ENCODE measurements at places on chromosomes 3 and 15. TPM values are rescaled to one million over a fixed set of nuclear protein-coding genes. Genes with fewer than 3 reads are reported as not detected.

SLC9C1 gene
- not detected for total RNA-seq

KCNAB1 gene
- 3.9 TPM for total RNA-seq

CLRN1 gene
- total RNA-seq = not detected

IMPG2 gene
- 0.25 TPM for total RNA-seq

CMTM6 gene
- total RNA-seq = 28.0 TPM

CKMT1B gene
- 29.7 TPM for total RNA-seq

ADGRG7 gene
- not detected for total RNA-seq

GMNC gene
- total RNA-seq = 0.25 TPM

IL16 gene
- 19.9 TPM for total RNA-seq

SLC12A8 gene
- 6.1 TPM for total RNA-seq

TAMM41 gene
- 27.5 TPM for total RNA-seq

GOLGA8G gene
- not detected for total RNA-seq

CCDC191 gene
- 8.6 TPM for total RNA-seq

ACTRT3 gene
- 1.7 TPM for total RNA-seq

AADACL2 gene
- 0.49 TPM for total RNA-seq

P2RY12 gene
- 1.2 TPM for total RNA-seq

LRRC34 gene
- 0.49 TPM for total RNA-seq

SNTN gene
- total RNA-seq = not detected

TMEM45A gene
- 46.4 TPM for total RNA-seq

IQCF5 gene
- not detected for total RNA-seq

PARP15 gene
- 5.9 TPM for total RNA-seq

USP50 gene
- total RNA-seq = not detected

GAP43 gene
- 4.9 TPM for total RNA-seq

PARL gene
- total RNA-seq = 36.6 TPM

C2CD4A gene
- not detected for total RNA-seq

DNAJC13 gene
- 26.5 TPM for total RNA-seq

UCN2 gene
- total RNA-seq = 5.2 TPM

MESP2 gene
- not detected for total RNA-seq

CHST13 gene
- 4.2 TPM for total RNA-seq

GPR160 gene
- 1.2 TPM for total RNA-seq

HEMK1 gene
- 3.4 TPM for total RNA-seq

SLC38A3 gene
- total RNA-seq = 2.0 TPM

CACNA2D2 gene
- 2.5 TPM for total RNA-seq

EIF4E3 gene
- 25.3 TPM for total RNA-seq

PLSCR2 gene
- not detected for total RNA-seq

SPTBN5 gene
- 0.49 TPM for total RNA-seq

Measured in vagina (tissue), 2 donors.